Esophagus squamous epithelium (tissue), 5 donors: ENCODE measurements at places on chromosomes 3 and 15.

DNA sequence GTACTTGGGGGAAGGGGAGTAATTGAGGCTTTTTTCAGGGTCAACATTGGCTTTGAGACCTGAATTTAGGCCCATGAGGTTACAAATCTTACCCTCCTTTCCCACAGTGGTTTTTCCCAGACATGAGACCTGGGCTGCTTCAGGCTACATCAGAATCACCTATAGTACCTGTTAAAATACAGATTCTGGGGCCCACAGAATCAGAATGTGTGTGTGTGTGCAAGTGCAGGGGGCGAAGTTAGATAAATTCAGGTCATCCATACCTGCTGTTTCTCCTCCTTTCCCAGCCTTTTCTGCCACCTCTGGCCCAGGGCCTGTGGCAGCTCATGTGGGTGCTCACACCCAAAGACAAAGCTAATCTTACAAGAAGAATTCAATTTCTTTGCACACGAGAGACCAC is 110.5 kb downstream of the RAB11A start:
- no peak for DNase-seq
- peaks cover 8% of the 10 kb centered on the region for H3K27me3 ChIP-seq
- H3K27ac ChIP-seq, result no peak overlapping the region
- H3K4me1 ChIP-seq, result peaks cover 7% of the 10 kb centered on the region

GRCh38 chr3:32733631-32734229 is 48.7 kb downstream of the CNOT10 start:
- H3K27ac ChIP-seq, result no peak overlapping the region
- DNase-seq, result no peak
- no peaks in the 10 kb centered on the region for H3K27me3 ChIP-seq

DNA sequence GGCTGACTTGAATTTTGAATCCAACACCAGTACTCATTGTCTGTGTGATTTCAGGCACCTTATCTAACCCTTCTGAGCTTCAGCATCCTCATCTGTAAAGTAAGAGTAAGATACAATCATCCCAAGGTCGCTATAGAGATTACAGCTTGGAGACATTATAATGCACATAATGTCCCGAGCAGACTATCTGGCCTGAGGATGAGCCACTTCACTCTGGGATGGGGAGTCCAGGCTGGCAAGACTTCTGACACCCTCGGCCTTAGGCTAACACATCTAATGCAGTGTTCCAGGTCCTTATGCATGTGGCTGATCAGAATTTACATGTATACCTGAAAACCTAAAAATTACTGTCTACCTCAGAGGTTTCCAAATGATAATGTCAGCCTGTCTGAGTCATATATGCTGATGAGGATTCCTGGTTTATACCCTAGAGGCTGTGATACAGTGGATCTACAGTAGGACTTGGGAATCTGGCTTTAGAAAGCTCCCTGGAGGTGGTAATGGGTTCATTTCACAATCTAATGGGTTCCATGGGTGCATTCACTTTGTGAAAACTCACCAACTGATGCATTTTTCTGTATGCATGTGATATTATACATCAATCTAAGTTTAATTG is 229.0 kb upstream of the SLCO3A1 start:
- no peak for DNase-seq
- H3K27me3 ChIP-seq, result peaks cover 8% of the 10 kb centered on the region
- H3K4me3 ChIP-seq, result no peak overlapping the region
- no peaks in the 10 kb centered on the region for H3K4me1 ChIP-seq
- no peak overlapping the region for H3K27ac ChIP-seq

DNA sequence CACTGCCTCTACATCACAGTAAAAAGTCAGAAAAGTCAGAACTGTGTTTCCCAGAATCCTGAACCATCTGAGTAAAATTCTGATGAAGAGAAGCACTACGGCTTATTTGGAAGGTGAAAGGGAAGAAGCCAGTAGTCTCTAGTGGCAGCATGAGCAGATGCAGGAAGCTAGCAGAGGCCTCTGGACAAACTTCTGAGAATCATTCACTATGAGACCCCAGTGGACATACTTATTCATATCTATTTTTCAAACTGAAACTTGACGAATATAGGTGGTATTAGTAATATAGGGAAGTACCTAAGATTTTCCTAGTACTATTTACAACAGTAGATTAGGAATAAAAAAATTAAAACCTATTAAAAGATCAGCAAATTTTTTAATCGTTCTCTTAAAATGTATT is 272.8 kb upstream of the TTC14 start:
- H3K4me1 ChIP-seq, result no peaks in the 10 kb centered on the region
- H3K4me3 ChIP-seq, result no peak overlapping the region
- no peak overlapping the region for H3K27ac ChIP-seq
- DNase-seq, result no peak
- no peaks in the 10 kb centered on the region for H3K27me3 ChIP-seq

- peaks cover 25% of the 10 kb centered on the region for H3K4me1 ChIP-seq
- peak overlapping the region; percentile 56 for H3K27ac ChIP-seq
- no peaks in the 10 kb centered on the region for H3K27me3 ChIP-seq
- no peak for DNase-seq
Measured at GRCh38 chr15:89775815-89776214, 317 bp upstream of the MESP2 start.

GRCh38 chr3:9746330-9746729 is 3.4 kb upstream of the OGG1 start:
- H3K4me3 ChIP-seq, result no peak overlapping the region
- H3K27me3 ChIP-seq, result no peaks in the 10 kb centered on the region
- H3K36me3 ChIP-seq, result peaks cover 48% of the 10 kb centered on the region
- no peak for DNase-seq
- no peak overlapping the region for H3K27ac ChIP-seq

DNA sequence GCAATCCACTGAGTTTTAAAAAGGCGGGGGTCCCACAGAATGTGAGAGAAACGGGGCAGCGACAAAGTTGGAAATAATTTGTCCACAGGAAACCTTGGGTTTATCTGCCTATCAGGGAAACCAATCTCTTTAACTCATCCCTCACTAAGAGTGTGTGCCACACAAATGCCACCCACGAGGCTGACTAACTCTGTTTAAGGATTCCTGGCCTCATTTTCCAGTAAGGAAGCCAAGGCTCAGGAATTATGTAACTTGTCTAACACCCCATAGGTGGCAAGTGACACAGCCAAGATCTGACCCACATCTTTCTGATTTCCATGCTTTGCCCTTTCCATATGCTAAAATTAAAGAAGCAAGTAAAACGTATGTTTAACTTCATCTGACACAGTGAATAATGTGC is 263.2 kb downstream of the CNTN3 start:
- no peaks in the 10 kb centered on the region for H3K4me1 ChIP-seq
- H3K36me3 ChIP-seq, result no peaks in the 10 kb centered on the region
- no peak overlapping the region for H3K27ac ChIP-seq
- no peaks in the 10 kb centered on the region for H3K27me3 ChIP-seq
- H3K4me3 ChIP-seq, result no peak overlapping the region
- no peak for DNase-seq

- H3K36me3 ChIP-seq, result no peaks in the 10 kb centered on the region
- H3K4me3 ChIP-seq, result no peak overlapping the region
- H3K27ac ChIP-seq, result no peak overlapping the region
Measured at GRCh38 chr15:68909601-68910100, 20.7 kb upstream of the SPESP1 start.

- peak overlapping the region; percentile 93 for H3K27ac ChIP-seq
- DNase-seq, result no peak
- peaks cover 22% of the 10 kb centered on the region for H3K4me1 ChIP-seq
Measured at GRCh38 chr3:195208183-195208582, 62.8 kb downstream of the XXYLT1 start.

DNA sequence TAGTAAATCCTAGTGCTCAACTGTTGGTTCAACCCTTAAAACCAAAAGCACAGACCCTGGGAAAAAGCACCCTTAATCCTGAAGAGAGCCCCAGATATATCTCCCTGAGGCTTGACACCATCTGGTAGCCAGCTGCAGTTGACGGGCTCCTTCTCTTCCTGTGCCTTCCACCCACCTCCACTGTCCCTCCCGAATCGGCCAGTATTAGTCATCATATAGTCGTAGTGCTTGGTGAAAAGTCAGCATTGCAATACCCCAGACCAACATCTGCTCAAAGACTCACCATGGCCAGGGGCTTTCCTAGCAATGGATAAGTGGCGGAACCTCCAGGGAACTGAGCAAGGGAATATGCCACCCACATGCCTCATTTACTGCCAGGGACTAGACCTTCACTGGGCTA is 125.6 kb upstream of the CRBN start:
- no peaks in the 10 kb centered on the region for H3K27me3 ChIP-seq
- no peaks in the 10 kb centered on the region for H3K36me3 ChIP-seq
- no peaks in the 10 kb centered on the region for H3K4me1 ChIP-seq
- no peak overlapping the region for H3K4me3 ChIP-seq
- no peak overlapping the region for H3K27ac ChIP-seq

DNA sequence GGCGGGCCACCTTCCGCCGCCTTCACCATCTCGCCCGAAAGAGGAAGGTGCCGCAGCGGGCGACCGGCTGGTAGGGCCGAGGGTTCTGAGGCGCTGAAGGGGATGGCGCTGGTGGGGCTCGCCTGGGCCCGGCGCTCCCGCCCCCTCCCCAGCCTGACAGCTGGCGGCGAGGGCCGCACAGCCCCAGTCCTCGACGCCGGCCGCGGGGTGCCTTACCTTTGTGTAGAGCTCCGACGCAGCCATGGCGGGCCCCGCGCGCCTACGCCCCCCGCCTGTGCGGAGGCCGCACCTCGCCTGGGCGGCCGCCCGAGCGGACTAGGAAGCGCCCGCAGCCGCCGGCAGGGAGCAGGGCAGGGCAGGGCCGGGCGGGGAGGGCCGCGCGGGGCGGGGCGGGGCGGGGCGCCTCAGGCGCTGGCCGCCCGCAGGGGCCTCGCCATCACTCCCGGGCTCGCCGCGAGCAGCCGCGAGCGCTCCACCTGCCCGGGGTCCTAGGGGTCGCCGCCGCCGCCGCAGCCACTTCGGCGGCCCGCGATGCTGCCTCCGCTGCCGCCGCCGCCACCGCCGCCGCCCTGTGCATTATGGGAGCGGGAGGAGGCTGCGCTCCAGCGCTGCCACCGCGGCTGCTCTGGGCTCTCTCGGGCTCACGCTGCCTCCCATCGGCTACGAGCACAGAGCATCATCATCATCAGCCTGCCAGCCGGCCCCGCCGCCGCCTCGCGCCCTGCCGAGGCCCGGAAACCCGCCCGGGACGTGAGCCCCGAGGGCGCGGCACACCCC is at the start of gene MYO5A:
TSS of gene MYO5A (minus strand) at position 317 of the 777 bp plus-strand sequence. CDS start at position 243, 74 bp downstream.
- peak within 1 kb of the TSS; percentile 89 for H3K27ac ChIP-seq
- peak; percentile 39 for DNase-seq
- H3K4me1 ChIP-seq, result no peaks in the 10 kb centered on the region
- peak within 1 kb of the TSS; percentile 52 for H3K4me3 ChIP-seq
- H3K27me3 ChIP-seq, result peaks cover 25% of the 10 kb centered on the region
- H3K36me3 ChIP-seq, result no peaks in the 10 kb centered on the region

- no peak overlapping the region for H3K27ac ChIP-seq
- H3K4me1 ChIP-seq, result no peaks in the 10 kb centered on the region
- no peak for DNase-seq
- no peaks in the 10 kb centered on the region for H3K36me3 ChIP-seq
- H3K27me3 ChIP-seq, result no peaks in the 10 kb centered on the region
Measured at GRCh38 chr3:9296241-9296640, 46.8 kb upstream of the SRGAP3 start.

GRCh38 chr3:79011821-79012529 is 755.8 kb downstream of the ROBO1 start:
- H3K36me3 ChIP-seq, result no peaks in the 10 kb centered on the region
- no peak overlapping the region for H3K4me3 ChIP-seq
- H3K27me3 ChIP-seq, result no peaks in the 10 kb centered on the region
- H3K27ac ChIP-seq, result no peak overlapping the region
- H3K4me1 ChIP-seq, result no peaks in the 10 kb centered on the region

GRCh38 chr3:106485802-106486201 is 617.0 kb upstream of the CBLB start:
- H3K4me1 ChIP-seq, result no peaks in the 10 kb centered on the region
- no peaks in the 10 kb centered on the region for H3K36me3 ChIP-seq
- H3K27ac ChIP-seq, result no peak overlapping the region
- no peak for DNase-seq
- H3K4me3 ChIP-seq, result no peak overlapping the region
- H3K27me3 ChIP-seq, result no peaks in the 10 kb centered on the region

DNA sequence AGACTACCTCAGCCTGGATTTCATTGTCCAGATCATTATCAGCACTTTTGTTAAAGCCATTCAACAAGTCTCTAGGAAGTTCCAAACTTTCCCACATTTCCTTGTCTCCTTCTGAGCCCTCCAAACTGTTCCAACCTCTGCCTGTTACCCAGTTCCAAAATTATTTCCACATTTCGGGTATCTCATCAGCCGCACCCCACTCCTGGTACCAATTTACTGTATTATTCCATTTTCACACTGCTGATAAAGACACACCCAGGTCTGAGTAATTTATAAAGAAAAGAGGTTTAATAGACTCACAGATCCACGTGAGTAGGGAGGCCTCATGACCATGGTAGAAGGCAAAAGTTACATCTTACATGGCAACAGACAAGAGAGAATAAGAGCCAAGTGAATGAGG is 1198.3 kb upstream of the ALCAM start:
- no peak for DNase-seq
- H3K27ac ChIP-seq, result no peak overlapping the region
- H3K27me3 ChIP-seq, result no peaks in the 10 kb centered on the region
- H3K4me1 ChIP-seq, result no peaks in the 10 kb centered on the region
- no peaks in the 10 kb centered on the region for H3K36me3 ChIP-seq

DNA sequence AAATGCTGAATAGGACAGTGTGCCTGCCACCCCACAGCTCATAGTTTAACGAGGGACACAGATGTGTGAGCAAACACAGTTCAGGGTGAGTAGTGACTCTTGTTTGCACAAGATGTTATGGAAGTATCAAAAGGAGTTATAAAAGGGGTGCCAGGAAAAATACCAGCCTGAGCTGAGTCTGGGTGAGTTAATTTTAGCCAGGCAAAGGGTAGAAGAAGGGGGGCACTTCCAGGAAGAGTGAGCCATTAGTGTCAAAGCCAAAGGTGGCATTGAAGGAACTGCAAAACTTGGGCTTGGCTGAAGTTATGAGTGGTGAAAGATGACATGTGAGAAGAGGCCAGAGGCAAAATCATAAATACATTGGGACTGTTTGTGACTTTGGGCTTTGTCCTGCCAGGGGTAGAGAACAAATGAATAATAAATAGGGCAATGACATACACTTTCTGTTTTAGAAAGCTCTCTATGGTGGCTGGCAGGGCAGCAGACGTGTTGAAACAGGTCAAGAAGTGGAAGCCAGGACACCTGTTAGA is 1.9 kb upstream of the SPPL2A start:
- no peak overlapping the region for H3K27ac ChIP-seq
- no peak for DNase-seq
- H3K36me3 ChIP-seq, result no peaks in the 10 kb centered on the region
- no peaks in the 10 kb centered on the region for H3K27me3 ChIP-seq

DNA sequence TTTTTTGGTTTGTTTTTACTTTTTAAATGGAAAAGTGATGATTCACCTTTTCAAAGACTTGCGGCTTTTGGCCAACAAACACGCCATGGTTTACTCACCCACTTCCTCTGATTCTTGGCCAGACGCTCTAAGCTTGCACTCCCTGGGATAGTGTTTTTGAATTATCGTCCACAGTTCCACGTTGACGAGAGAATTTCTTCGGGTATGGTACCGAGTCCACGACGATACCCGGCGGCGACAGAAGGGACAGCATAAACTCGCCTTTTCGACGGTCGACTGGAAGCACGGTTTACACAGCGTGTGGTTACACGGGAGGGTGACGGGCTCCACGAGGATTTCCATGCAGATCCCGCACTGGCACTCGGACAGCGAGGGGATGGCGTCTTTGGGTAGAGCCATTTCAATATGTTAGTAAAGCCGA is 783 bp downstream of the RNF168 start:
- H3K4me3 ChIP-seq, result peak overlapping the region; percentile 87
- no peaks in the 10 kb centered on the region for H3K36me3 ChIP-seq
- H3K27me3 ChIP-seq, result no peaks in the 10 kb centered on the region

- H3K27ac ChIP-seq, result peak overlapping the region; percentile 99
- no peak for DNase-seq
- H3K4me1 ChIP-seq, result peaks cover 69% of the 10 kb centered on the region
- H3K36me3 ChIP-seq, result no peaks in the 10 kb centered on the region
Measured at GRCh38 chr3:150411976-150412375, 3.9 kb downstream of the TSC22D2 start.
